LoVo (cell line): ENCODE measurements at places on chromosomes 4 and X.

- no peak for DNase-seq
Observed at GRCh38 chr4:59503731-59504130, 1696.4 kb upstream of the ADGRL3 start.

- DNase-seq, result no peak
Observed at GRCh38 chr4:129136433-129136832, 40.5 kb downstream of the C4orf33 start.

GRCh38 chr4:23279377-23279986 is 586.7 kb downstream of the GBA3 start:
- no peak for DNase-seq

DNA sequence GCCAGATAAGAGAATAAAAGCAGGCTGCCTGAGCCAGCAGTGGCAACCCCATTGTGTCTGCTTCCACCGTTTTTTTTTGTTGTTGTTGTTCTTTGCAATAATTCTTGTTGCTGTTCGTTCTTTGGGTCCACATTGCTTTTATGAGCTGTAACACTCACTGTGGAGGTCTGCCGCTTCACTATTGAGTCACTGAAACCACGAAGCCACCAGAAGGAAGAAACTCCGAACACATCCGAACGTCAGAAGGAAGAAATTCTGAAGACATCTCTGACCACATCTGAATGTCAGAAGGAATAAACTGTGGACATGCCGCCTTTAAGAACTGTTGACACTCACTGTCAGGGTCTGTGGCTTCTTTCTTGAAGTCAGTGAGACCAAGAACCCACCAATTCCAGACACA is 110.5 kb downstream of the PCDH18 start:
- no peak for DNase-seq

DNA sequence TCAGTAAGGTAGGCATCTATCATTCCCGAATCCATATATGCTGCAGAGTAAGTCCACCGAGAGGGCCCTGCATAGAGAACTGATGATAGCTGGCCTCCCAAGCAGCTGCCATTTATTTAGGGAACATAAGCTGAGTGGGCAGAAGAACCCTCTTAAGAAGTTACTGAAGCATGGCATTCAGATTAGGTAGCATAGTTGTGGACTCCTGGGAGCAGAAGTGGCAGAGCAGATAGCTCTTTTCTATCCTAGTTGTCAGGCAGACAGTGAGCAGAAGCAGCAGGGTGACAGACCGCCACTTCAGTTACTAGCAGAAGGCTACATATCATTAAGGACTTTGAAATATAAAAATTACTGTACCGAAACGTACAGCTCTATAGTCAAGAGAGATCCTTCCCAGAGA is 454.7 kb downstream of the PPP4R3C start:
- DNase-seq, result no peak
